ENCODE measurements at places on chromosomes 3 and 15.

GRCh38 chr15:36313736-36314280 lies 265.6 kb upstream of the CDIN1 start:
- DNase-seq = no peak

DNA sequence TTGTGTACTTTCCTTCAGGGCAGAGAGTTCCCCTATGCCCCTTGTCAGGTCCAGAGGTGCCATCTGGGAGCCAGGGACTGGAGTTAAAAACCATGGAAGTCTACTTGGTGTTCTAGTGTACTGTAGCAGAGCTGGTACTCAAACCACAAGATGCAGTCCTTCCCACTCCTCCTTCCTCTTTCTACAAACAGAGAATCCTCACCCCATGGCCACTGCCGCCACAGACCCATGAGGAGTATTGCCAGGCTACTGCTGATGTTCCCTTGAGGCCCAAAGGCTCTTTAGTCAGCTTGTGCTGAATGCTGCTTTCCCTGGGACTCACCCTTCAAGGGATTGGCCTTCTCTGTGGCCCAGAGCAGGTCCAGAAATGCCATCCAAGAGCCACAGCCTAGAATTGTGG lies 229.2 kb upstream of the ZPLD1 start:
- no peak for DNase-seq

GRCh38 chr15:37107071-37107743 lies 6.9 kb upstream of the MEIS2 start:
- DNase-seq = no peak

GRCh38 chr15:100502651-100503050 lies 26.1 kb downstream of the CERS3 start:
- DNase-seq = no peak

GRCh38 chr3:115217678-115218451 lies 70.8 kb upstream of the ZBTB20 start:
- no peak for DNase-seq

- no peak for DNase-seq
Observed at GRCh38 chr3:139654637-139655365, 23.0 kb downstream of the NMNAT3 start.

GRCh38 chr3:17088602-17089313 lies 204.0 kb downstream of the PLCL2 start:
- DNase-seq = no peak

DNA sequence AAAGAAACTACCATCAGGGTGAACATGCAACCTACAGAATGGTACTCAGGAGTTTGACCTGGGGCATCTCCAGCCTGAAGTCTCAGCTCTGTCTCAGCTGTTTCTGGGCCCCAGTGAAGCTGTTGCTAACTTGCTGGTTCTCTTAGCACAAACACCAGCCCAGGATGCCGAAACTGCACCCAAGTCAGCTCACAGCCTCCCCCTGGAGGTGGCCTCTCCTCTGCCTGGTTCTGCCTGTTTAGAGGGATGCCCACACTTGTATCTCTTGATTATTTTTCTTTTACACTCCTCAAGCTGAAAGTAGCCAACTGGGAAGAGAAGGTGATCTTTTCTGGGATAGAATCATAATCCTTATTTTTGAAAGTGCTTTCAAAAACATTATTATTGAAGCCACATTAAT lies 289.0 kb upstream of the RASGRP1 start:
- peak; percentile 11 for DNase-seq

Measured in effector memory CD4-positive, alpha-beta T cell (primary cell).